Left renal cortex interstitium (tissue), 4 donors: ENCODE measurements at places on chromosomes 1 and 21.

GRCh38 chr1:6200188-6200809 is 904 bp upstream of the RPL22 start:
- DNase-seq = no peak

GRCh38 chr1:96370757-96371156 is 350.8 kb upstream of the PTBP2 start:
- no peak for DNase-seq

GRCh38 chr1:239951511-239952140 is 140.1 kb upstream of the FMN2 start:
- no peak for DNase-seq

- no peak for DNase-seq
Observed at GRCh38 chr1:58013237-58013636, 533.3 kb downstream of the OMA1 start.

- DNase-seq = no peak
Observed at GRCh38 chr1:221631556-221631955, 110.3 kb downstream of the DUSP10 start.

DNA sequence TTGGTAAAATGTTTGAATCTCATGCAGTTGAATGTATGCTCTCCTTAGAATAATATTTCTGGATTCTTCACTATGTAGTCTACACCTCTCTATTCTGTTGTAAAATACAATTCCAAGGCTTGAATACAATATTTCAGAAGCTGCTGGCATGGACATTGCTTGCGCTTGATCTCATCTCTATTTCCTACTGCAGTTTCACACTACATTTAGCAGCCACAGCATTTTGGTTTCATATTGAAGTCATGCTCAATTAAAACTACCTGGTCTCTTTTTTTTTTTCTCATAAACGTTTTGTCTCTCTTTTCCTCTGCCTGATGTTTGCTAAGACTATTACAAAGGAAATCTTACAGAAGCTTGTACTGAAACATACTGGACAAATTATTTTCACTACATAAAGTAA is 631.0 kb upstream of the TMPRSS15 start:
- no peak for DNase-seq

DNA sequence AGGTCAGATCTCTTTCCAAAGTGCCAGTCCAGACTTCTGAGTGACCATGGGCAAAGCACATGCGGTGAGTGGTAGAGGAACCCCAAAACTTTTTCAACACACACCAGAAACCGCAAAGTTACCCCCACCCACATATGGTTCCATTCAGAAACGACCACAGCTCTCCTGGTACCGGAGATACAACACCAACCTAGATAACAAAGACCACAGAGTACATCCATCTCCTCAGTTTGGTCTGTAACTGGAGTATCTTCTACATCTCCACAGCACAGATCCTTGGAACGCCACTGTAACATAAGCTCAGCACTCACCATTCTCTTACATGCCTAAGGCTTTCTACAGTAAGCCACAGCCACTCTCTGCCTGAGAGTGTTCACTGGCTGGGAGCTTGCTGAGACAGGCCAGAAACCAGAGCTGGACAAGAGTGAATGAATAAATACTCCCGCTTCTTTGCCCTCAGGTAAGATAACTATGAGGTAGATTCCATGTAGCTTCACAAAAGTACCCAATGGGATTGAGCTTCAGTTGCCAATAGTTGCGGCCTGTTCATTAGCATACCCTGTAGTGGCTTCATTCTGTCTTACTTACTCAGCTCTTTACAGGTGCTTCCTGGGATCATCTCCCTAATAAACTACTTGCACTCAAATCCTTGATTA is 81.8 kb downstream of the SMYD3 start:
- no peak for DNase-seq

GRCh38 chr1:59885160-59885832 is 41.3 kb downstream of the CYP2J2 start:
- no peak for DNase-seq

GRCh38 chr1:86692641-86693040 is 11.7 kb upstream of the SH3GLB1 start:
- DNase-seq = no peak

GRCh38 chr1:221343607-221344006 is 398.3 kb downstream of the DUSP10 start:
- DNase-seq = no peak

DNA sequence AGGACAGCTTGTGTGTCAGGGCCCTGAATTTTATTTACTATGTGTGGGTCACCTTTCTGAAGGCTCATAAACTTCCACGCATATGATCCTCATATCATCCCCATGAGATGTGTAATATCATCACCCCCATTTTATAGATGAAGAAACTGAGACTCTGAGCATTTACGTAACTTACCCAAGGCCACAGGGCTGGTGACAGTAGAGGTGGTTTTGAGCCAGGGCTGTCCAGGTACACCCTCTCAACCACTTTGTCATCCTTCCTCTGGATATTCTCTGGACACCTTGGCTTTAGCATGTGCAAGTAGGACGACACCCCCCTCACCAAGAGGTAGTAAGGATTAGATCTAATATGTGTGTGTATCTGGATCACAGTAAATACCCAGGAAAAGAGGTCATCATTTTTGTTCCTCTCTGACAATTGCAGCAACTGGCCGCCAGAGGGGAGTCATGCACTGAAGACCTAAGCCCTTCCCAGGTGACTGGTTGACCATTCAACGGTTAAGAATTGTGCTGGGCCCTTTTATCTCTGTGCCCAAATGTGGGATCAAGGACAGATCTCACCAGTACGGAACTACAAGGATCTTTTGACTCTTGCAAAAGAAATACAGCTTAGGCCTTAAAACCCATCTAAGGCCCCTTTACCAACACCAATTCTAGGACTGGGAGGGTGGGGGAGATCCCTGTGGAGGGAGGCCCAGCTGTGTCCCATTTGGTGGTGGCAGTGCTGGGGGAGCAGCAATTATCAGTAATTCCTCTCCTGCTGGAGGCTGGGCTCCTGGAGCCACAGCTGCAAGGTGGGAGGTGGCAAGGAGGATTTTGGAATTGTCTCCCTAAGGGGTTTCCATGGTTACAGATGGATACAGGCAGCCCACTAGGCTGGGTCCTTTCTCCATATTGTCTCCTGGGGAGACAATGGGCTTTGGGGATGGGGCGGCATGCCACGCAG is 13.7 kb upstream of the E2F2 start:
- no peak for DNase-seq
